ENCODE measurements at places on chromosomes 3 and 15.

GRCh38 chr3:17138246-17139039 lies 253.7 kb downstream of the PLCL2 start:
- no peak for DNase-seq

DNA sequence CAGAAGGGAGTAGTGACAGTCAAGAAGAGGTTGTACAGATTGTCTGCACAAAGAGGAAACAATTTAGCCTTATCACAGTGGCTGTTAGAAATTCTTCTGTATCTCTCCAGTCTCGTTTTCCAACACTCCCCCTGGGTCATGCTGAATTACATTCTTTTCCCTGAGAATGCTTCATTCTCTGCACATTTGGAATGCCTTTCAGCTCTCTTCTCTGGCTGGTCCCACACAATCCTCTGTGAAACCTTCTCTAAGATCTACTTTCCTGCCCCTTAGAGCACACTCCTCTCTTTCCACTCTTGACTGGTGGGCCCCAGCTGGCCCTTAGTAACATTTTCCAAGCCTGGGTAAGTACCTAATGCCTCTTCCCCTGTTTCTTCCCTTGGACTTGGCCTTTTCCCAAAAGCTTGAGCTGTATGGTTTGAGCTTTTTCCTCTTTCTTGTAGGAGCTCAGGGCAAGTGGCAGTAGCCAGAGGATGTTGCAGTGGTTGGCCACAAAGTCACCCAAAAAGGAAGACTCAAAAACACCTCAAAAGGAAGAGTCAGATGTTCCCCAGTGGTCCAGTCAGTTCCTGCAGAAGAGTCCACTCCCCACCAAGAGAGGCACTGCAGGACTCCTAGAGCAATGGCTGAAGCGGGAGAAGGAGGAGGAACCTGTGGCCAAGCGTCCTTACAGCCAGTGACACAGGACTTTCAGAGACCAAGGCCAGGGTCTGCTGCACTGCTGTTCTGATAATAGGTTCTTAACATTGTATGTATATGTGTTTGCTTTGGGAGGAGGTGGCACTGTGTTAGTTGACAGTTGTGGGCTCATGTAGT lies 25.7 kb downstream of the HMCES start:
- DNase-seq = no peak

DNA sequence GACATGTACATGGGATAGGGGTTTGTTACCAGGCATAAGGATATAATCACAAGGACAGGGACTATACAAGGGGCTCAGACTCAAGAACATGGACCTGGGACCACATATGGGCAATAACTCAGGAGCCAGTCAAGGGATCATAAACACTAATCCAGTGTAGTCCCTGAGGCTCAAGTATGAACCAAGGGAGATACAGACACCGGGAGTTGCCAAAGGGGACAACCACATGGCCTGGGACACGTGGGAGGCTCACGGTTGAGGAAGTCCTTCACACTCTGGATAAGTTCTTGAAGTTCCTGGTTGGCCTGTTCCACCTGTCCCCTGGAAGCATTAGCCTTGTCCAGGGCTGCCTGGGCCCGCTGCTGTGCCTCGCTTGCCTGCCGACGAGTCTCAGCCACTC lies 1.8 kb upstream of the USP19 start:
- no peak for DNase-seq

DNA sequence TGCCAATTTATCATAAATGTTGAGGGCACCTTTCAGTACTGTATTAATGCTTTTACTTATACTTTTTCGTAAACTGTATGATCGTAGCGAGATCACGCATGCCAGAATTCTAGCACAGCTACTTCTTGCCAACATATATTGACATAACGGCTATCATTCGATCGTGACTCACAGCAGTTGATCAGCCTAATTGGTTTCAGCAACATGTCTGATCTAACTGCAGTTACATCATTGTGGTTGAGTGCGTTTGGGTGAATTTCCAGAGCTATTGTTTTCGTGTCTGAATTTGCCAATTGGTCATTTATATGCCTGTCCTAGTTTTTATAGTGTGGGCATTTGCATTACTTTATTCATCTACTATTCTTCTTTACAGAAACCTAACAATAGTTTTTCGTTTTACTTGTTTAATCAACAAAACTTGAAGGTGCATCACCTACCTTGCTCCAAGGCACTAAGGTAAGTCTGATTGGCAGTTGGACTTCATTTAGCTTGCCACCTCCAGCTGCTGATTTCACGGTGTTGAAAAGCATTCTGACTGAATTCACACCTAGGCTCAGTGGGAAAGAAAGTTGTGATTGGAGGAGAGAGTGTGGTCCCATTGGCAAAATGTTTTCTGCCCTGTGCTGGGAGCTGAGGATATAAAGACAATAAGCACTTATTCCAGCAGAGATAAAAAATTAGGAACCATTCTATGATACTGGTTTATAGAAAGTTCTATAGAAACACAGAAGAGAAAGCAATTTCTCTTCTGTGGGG lies 120.9 kb upstream of the RGMA start:
- DNase-seq = no peak

- peak; percentile 84 for DNase-seq
Observed at GRCh38 chr15:67863442-67863987, 23.7 kb upstream of the RNU6-1 start.

- DNase-seq = no peak
Observed at GRCh38 chr3:117016378-117016777, 306.8 kb downstream of the TUSC7 start.

- no peak for DNase-seq
Observed at GRCh38 chr3:138374573-138375134, 26.3 kb downstream of the MRAS start.

- DNase-seq = no peak
Observed at GRCh38 chr3:78177780-78178179, 1137.9 kb downstream of the ROBO2 start.

- DNase-seq = no peak
Observed at GRCh38 chr3:28586325-28586724, 237.7 kb upstream of the AZI2 start.

DNA sequence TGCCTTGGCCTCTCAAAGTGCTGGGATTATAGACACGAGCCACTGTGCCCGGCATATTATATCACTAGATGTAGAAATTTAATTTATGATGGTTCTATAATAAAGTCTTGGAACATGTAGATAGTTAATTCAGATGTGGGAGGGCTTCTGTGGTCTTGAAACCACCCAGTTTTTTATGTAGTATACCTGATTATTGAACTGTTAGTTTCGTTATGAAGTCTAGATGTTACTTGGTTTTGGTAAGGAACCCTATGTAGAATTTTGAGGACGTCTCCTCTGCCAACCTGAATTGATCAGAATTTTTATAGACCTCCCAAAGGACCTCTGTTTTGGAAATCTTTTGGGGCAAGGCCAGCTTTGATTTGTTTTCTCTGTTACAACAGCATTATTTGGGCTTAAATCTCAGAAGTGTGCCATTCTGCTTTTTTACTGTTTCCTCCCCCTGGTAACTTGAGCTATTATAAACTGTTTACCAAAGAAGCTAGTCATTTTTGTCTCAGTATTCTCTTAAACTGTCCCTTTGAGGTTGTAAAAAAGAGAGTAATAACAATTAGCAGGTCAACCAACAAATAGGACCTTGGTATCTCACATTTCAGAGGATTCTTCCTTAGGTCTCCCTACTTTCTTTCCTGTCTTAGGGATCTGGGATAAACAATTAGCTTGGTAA lies 20.8 kb downstream of the AKAP13 start:
- no peak for DNase-seq

- no peak for DNase-seq
Observed at GRCh38 chr3:64457811-64458210, 230.0 kb downstream of the ADAMTS9 start.

DNA sequence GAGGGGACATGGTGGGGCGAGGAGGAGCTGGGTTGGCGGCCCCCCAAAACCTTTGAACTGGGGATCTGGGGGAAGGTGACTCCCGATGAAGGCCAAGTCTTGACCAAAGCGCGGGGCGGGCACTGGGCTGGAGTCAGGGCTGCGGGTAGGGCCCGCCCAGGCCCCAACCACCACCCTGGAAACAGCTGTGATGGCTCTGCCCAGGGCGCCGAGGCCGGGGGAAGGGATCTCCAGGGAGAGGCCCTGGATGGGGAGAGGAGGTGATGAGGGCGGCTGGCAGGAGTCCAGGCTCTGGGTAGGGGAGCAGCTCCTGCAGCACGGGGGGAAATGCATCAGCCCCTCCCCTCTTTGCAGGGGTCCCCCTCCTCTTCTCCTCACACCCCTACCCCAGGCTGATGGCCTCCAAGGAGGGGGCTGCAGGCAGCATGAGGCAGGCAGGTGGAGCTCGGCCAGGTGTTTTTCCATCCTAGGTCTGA lies 5.9 kb upstream of the C15orf39 start:
- DNase-seq = peak; percentile 63

DNA sequence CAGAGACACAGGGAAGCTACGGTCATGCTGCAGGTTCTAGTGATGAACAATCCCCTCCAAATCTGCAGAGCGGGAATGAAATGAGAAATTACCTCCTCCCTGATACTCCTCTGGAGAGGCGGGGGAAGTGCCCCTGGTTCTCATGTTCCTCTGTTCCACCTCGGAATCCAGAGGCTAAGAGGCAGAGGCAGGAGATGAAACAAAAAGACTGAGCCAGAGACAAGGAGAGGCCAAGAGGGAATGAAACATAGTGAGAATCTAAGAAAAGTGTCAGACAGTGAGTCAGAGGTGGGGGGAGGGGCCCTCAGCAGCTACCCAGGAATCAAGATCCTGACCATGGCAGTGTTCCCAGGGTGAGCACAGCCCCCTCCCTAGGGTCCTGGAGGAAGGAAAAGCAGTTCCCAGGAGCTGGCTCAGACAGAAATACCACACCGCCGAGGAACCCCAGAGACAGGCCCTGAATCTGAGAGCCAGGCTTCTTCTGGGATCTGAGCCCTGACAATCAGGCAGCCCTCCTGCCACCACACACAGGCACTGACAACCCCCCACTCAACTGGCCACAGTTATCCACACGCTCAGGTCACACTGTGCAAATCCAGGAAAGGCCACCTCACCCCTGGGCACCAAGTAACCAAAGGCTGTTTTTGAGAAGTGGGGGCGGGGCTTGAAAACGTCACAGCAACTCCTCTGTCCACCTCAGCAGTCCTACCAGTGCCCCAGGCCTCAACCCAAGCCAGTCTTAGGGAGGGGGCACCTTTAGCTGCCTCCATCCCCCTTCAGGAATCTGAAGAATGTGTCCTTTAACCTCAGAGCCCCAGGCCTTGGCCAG lies 2.4 kb downstream of the CSRNP1 start:
- DNase-seq = no peak

GRCh38 chr3:127254033-127254644 lies 33.7 kb downstream of the PRR20G start:
- no peak for DNase-seq

- no peak for DNase-seq
Observed at GRCh38 chr3:31384117-31384516, 148.6 kb upstream of the STT3B start.

DNA sequence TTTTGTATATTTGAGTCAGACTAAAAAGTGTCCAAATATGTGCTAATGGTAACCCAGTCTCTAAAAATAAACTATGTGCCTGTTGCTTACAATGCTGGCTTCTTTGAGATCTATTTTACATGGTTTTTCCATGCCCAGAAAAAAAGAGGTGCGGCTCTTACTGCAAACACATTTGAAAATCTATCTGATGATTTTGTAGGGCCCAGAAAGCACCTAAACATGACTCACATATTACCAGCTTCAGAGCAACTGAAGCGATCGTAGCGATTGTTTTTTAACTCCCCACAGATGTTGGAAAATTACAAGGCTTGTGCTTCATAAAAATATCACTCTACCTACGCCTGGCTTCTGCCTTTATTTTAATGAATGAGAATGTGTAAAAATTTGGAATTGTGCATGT lies 53.5 kb downstream of the SUCNR1 start:
- DNase-seq = no peak

GRCh38 chr15:37789397-37789786 lies 145.0 kb upstream of the TMCO5A start:
- DNase-seq = no peak

DNA sequence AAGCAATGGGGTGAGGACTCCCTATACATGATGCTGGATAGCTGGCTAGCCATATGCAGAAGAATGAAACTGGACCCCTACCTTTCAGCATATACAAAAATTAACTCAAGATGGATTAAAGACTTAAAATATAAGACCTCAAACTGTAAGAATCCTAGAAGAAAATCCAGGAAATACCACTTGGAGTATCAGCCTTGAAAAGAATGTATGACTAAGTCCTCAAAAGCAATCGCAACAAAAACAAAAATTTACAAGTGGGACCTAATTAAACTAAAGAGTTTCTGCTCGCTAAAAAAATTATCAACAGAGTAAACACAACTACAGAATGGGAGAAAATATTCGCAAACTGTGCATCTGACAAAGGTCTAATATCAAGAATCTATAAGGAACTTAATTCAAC lies 94.3 kb downstream of the XRN1 start:
- no peak for DNase-seq

- DNase-seq = no peak
Observed at GRCh38 chr15:72222393-72222792, 8.6 kb downstream of the PKM start.

DNA sequence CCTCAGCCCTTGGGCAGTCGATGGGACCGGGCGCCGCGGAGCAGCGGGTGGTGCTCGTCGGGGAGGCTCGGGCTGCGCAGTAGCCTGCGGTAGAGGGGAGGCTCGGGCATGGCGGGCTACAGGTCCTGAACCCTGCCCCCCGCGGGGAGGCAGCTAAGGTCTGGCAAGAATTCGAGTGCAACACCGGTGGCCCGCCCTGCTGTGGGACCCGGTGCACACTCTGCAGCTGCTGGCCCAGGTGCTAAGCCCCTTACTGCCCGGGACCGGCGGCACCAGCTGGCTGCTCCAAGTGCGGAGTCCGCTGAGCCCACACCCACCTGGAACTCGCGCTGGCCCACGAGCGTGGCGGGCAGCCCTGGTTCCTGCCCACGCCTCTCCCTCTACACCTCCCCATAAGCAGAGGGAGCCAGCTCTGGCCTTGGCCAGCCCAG lies 377.7 kb upstream of the RBMS3 start:
- DNase-seq = no peak

DNA sequence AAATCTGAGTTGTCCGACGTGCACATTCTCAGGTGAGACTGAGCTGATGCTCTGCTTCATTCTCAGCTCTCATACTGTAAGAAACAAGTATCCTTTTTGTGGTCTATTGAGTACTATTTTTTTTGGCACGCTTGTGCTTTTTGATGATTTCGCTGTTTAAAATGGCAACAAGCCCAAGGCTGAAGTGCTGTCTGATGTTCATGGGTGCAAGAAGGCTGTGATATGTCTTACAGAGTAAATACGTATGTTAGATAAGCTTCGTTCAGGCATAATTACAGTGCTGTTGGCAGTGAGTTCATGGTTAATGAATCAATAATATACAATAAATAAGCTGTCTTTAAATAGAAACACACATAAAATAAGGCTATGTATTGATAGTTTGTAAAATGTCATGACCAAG lies 27.2 kb downstream of the AQR start:
- no peak for DNase-seq
